Trophoblast cell (in vitro differentiated cells and primary cell): ENCODE measurements at places on chromosomes 1 and 21.

DNA sequence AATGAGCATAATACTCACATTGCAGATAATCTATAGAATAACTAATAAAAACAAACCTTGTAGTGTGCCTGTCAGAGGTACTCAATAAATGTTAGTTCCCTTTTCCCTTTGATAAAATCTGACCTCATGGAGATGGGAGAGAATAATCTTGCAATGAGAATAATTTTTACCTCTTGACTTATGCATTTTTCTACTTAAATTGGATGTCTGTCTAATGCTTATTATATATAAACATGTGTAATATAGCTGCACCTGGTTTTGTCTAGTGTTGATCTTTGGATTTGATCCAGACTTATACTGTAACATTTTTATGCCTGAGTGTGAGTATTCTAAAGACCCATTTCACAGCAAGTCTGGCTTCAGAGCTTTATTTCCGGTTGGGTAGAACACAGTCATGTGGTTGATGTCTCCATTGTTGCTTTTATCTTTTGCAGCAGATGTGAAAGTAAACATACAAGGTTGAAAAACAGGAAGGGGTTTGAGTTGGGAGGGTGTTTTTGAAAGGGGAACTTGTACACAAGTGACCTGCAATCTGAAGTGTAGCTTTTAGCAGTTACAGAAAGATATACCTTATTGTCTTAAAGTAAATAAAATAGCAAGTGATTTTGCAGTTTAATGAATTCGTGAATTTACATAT lies 12.4 kb downstream of the EPB41 start:
- DNase-seq, result no peak

DNA sequence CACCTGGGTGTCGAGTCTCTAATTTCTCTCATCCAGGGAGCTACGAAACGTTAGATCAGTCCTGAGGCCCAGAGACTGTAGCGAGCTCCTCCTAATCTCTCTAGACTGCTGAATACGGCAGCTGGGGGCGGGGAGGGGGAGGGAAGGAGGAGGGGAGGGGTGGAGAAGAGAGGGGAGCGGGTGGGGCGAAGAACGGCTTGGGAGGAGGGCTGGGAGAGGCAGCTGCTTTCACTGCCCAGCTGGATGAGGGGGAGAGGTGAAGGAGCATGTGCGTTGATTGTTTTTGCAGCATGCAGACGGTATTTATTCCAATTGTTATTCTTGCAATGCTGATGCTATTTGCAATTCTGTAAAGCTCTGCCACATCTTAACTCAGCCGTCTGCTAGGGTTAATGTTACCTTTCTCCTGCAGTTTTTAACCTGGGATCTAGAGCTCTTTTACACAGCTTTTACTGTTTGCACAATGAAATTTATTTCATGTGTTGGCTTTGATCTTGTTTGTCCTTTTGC lies 790 bp downstream of the DNAJC6 start:
- no peak for DNase-seq

- DNase-seq, result no peak
These were observed 43.9 kb upstream of the CD101 start for GRCh38 chr1:116957646-116958045.

DNA sequence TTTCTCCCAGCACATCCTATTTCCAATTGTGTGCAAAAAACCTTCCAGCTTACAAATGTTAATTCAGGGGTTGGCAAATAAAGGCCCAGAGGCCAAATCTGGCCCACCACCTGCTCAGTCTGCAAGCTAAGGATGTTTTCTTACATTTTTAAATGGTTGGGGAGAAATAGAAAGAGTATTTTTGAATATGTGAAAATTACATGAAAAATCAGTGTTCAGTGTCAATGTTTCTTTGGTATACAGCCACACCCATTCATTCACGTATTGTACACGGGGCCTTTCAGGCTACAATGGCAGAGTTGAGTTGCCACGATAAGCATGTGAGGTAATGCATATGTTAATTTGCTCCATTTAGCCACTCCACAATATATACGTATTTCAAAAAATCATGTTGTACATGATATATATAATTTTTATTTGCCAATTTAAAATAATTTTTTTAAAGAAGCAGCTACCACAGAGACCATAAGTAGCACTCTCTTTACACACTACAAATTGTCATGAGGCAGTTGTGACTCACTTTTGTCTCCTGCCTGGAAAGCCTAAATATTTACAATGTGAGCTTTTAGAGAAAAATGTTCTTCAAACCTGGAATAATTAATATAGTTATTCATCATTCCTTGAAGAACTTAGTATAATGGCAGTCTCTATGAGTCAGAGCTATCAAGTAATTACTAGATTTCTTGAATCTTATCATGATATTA lies 189.6 kb downstream of the SMYD3 start:
- DNase-seq, result no peak

DNA sequence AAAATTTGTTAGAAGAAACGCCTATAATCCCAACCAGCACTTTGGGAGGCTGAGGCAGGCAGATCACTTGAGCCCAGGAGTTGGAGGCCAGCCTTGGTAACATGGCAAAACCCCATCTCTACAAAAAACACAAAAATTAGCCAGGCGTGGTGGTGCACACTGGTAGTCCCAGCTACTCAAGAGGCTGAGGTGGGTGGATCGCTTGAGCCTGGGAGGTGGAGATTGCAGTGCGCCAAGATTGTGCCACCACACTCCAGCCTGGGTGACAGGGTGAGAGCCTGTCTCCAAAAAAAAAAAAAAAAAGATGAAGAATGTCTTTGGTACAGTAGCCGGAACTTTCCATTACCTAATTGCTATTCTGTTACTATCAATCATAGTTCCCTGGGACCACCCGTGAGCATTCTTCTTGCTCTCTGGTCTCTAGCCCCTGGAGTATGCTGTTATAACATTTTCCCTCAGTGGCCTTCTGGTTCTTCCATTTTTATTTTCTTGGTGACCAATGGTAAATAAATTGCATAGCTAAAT lies 43.4 kb downstream of the WASF2 start:
- no peak for DNase-seq

GRCh38 chr1:182765391-182765790 lies 24.2 kb upstream of the NPL start:
- DNase-seq, result no peak

- DNase-seq, result no peak
These were observed 127.2 kb downstream of the NAV1 start for GRCh38 chr1:201666102-201666501.

GRCh38 chr1:116458695-116459094 lies 85.7 kb downstream of the ATP1A1 start:
- no peak for DNase-seq
